Stimulated activated CD4-positive, alpha-beta T cell treated with anti-CD3 and anti-CD28 coated beads, TNF-alpha, amount 100 ng/mL, for 24 hours (primary cell): ENCODE measurements at places on chromosomes 5 and 9.

GRCh38 chr5:130155345-130156011 lies 251.2 kb downstream of the CHSY3 start:
- no peak for DNase-seq

GRCh38 chr9:95852059-95853032 lies 23.1 kb upstream of the ERCC6L2 start:
- no peak for DNase-seq

DNA sequence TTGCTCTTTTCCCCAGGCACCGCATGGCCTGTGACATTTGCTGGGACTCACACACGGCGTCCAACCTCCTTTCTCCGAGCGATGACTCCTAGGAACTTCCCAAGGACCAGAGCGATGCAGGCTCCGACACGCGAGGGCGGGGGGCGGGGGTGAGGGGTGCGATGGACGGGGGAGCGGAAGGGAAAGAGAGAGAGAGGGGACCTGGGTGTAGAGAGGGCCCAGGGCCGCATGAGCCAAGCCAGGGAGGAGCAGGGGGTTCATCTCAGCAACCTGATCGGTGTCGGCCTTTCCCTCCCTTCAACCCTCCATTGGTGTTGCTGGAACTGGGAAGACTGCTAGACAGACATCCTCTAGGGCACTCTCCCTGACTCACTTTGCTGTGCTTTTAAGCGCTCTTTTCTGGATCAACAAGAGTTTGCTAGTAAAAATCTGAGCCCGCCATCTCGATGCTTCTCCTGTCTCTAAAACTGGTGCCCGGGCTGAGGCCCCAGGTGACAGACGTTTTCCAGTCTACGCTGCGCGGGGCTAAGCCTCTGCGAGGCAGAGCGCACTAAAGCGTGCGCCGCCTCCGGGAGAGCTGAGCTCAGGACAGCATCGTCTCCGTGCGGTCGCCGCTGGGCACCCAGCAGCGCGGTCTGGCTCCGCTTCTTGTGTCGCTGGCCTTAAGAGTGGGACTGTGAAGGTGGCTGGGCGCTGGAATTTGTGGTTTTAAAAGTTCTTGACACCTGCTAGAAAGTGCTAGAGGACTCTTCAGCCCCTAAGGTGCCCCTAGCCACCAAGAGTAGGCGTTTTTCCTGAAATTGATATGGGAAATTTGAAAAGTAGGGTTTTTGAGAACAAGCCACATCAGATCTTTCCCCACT lies 1.0 kb upstream of the TSLP start:
- peak; percentile 4 for DNase-seq

DNA sequence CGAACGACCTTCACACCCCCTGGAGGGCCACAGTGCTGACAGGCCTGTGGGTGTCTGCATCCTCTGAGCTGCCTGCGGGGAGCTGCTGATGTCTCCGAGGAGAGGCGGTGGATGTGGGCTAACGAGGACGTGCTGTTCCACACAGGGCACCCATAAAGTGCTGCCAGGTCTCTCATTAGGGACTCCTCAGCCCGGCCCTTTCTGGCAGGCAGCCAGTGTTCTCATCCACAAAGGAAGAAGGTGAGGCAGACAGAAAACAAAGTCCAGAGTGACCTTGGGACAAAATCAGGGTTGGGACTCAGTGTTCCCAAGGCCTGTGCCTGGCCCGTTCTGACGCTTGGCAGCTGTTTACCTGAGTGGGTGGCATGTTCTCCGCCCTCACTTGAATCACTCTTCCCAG lies 29.3 kb downstream of the CARTPT start:
- DNase-seq, result no peak

DNA sequence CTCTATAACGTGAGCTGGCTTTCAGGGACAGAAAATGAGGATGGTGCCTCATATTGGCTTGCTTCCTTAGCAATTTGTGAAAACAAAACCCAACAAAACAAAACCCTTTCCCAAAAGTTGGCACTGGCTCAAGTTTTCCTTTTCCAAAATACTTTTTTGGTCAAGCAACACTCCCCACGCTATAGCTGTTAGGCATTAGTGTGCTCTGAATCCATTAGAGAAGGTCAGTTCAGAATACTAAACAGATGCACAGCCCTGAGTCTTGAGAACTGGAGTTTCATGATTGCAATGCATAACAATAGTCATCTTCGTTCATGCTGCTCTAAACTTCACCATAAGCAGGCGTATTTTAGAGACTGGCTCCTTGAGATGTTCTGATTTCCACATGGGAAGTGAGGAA lies 172.0 kb upstream of the KLF9 start:
- DNase-seq, result no peak

DNA sequence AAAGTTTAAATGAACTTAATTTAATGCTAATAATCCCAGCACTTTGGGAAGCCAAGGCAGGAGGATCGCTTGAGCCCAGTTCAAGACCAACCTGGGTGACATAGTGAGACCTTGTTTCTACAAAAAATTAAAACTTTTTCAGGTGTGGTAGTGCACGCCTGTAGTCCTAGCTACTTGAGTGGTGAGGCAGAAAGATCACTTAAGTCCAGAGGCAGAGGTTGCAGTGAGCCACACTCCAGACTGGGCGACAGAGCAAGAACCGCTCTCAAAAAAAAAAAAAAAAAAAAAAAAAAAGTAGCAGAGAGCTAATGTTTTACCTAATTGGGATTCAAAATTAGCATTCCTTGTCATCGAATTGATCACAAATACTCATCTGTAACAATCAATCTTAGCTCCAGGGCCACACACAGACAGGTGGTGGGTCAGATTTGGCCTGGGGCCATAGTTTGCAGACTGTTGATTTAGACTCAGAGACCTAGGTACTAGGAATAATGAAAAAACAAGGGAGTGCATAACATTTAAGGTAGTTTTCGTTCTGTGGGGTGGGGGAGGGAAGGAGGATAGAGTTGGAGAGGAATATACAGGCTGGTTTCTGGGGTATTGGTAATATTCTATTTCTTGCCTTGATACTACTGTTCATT lies 21.4 kb downstream of the HSDL2 start:
- DNase-seq, result no peak

DNA sequence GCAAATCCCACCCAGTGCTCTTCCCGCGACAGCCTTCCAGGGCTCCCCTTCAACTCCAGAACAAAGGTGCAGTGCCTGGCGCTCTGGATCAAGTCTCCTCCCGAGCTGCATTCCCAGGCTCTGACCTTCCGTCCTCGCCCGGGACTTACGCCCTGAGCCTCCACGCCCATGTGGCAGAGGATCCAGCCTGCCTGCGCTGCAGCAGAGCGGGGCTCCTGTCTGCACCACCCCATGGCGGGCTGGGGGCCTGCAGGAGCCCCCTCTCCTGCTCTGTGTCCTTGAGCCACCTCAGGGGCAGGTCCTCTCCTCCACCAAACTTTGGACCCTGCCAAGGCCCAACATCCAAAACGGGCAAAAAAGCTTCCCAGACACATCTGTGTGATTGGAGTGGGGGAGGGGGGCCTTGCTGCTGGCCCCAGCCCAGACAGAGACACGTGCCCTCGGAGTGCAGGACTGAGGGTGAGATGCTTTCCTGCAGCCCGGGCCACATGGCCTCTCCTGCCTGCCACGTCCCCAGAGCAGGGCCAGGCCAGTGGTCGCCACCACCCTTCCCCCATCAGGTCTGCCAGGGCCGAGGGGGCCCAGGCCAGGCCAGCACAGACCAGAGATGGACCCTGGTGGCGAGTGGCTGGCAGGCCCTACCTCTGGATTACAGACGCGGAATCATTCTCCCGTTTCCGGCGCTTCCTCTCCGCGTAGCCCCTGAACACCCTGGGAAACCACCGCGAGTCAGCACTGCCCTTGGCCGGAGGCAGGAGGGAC lies 4.4 kb downstream of the NSMF start:
- DNase-seq, result no peak

DNA sequence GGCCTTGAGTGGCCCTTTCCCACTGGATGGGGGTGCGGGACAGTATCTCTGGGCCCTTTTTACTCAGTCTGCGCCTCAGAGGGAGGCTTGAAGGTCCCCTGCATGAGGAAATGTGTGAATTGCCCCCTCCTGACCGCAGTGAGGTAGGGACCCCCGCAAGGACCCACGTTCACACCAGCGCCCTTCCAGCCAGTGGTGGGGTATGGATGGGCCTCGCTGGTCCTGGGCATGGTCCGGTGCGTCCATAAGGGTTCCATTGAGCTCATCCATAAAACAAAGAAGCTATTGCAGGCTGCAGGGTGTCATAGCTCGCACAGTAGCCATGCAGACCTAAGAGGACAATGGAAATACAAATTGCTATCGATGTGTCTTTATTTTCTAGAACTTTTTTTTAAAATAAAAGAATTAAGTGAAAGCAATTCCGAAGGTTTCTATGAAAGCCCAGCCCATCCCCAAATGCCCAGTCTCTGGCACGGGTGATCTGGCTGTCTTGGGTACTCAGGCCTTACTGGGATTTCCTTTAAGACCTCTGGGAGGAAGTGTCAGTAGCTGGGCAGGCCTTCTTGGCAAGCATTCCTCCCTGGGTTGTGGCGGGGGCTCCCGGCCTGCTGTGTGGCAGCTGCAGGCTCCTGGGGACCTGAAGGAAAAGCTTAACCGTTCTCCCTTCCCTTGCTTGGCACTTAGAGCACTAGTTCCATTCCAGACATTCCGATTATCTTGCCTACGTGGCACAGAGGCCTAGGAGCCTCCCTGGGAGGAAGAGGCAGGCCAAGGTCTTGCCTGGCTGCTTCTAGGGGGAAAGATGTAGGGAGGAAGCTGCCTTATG lies 1.5 kb upstream of the SEMA5A start:
- DNase-seq, result no peak

DNA sequence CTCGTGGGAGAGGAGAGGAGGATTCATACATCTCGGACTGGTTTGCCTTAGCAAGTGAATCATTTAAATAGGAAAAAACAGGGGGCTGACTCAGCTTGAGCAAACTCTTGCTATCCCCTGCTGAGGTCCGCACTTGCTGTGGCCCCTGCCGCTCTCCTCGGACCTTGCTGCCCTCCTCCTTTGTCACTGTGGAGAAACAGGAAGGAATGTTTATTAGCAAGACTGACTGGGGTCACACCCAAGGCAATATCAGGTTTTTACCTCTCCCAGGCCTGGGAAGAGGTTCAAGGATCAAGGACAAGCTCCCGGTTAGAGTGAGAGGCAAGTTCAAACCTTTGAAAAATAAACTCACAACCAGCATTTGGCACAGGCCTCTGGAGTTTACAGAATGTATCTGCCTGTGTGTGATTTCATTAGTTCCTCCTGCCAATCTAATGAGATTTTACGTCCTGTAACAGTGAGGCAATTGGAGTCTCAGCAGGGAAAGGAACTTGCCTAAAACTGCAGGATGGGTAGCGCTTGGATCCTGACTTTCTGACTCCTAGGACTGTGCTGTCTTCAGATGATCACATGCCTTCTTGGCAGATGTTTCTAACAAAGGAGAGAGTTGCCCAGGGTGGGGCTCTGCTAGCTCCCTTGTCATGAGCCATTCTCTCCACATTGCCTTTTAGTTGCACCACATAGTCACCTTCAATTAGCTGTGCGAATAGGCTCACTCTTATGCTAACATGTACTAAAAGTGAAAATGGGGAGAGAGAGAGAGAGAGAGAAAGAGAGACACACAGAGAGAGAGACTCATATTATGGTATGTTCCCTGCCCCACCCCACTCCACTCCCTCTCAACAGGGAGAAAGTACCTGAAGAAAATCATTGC lies 108.6 kb upstream of the CDKN2B start:
- DNase-seq, result no peak

GRCh38 chr5:68531970-68532369 lies 316.4 kb downstream of the PIK3R1 start:
- DNase-seq, result no peak

DNA sequence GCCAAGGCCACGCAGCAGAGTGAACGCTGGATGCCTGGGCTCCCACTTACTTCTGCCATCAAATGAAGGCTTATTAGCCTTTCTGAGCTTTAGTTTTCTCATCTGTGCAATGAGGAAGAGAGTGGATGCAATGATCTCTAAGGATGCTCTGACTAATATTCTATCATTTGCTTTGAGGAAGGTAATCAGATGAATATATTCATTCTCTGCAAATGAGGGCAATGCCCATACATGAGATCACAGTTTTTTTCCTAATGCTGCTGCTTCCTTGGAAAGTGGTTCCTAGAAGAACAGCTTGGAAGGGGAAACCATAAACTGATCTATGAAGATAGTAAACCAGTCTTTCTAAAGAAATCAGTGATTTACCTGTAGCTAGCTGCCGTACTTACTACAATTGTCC lies 152.4 kb downstream of the NSG2 start:
- DNase-seq, result no peak

GRCh38 chr9:89815903-89816573 lies 211.2 kb downstream of the GADD45G start:
- DNase-seq, result no peak

GRCh38 chr9:87629104-87629503 lies 96.8 kb upstream of the CTSL start:
- no peak for DNase-seq

- no peak for DNase-seq
Measured at GRCh38 chr5:74919487-74919886, 53.3 kb upstream of the FAM169A start.

DNA sequence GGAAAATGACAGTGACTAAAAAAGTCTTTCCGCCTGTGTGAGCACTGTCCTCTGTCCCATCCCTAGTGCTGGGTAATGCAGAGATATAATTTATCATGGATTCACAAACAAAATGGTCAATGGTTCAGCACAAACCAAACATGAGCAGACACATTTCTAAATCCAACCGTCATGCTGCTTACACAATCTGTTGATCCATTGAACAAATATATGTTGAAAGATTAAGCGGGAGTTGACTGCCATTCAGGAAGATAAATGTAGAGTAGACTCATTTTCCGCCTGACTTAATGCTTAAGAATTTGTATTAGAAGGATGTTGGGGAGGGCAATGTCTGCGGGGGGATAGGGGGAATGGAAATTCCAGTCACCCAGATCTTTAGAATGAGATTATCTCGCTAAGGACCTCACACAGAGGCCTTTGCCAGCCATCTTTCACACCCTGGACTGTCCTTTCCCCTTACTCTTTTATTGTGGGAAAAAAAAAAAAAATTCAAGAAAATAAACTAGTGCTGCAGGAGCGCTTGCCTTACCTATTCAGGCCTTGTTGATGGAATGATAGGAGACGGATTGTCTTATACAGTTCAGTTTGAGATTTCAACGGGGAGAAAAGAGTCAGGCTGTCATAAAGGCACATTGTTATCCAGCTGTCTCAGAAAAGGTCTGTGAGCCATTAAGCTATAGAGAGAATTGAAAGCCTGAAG lies 153.7 kb downstream of the TLE1 start:
- no peak for DNase-seq
